CD4-positive, alpha-beta T cell treated with Interleukin-15 for 4 hours (primary cell): ENCODE measurements at places on chromosomes 4 and X.

DNA sequence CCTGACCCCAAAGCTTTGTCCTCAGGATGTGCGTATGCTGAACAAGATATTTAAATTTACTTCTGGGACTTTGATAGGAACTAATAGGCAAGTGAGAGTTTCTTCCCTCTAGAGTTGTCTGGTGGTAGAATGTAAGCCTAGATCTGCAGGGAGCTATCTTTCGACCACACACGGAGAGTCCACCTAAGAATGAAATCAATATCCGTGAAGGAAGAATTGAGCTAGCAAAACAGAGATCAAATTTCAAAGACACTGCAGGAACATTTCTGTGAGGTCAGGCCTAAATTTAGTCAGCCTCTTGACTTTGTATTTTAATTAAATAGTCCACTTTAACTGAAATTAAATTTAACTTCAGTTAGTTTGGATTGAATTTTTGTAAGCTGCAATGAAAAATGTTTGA lies 871.3 kb downstream of the RAB28 start:
- no peak for DNase-seq

DNA sequence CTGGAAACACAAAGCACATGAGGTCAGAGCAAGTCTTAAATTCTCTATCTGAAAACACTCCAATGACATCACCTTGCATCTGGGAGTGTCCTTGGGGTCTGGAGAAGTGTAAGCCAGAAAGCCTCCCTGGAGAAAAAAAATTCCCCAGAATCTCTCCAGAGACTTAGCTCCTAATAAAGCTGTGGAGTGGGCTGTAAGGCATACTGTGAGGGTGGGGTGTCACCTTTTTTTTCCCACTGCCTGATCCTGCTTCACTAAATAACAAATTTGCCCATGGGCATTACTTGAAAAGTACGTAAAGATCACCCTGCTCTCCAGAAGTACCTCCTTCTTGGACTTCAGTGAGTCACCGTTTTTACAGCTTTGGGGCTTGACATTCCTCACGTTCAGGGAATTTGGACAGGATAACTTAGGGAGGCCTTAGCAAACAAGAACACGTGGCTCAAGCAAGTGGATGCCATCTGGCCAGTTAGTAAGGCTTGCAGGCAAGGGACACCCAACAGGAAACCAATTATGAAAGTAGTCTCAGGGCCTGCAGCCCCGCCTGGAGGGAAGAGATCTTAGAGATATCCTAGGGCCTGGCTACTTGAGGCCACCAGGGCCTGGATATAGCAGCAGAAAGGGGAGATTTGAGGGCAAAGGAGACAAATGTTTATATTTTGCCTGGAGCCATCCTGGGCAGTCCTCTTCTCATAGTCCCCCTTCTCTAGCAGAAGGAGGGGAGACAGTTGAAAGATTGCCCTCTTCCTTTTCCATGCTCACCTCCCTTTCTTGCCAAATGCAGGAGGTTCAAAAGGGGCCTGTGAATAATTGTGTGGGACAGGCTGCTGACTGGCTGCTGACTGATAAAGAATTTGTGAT lies 60.1 kb upstream of the PLAC1 start:
- no peak for DNase-seq

GRCh38 chrX:72110876-72111708 lies 20.6 kb downstream of the RTL5 start:
- DNase-seq, result no peak

DNA sequence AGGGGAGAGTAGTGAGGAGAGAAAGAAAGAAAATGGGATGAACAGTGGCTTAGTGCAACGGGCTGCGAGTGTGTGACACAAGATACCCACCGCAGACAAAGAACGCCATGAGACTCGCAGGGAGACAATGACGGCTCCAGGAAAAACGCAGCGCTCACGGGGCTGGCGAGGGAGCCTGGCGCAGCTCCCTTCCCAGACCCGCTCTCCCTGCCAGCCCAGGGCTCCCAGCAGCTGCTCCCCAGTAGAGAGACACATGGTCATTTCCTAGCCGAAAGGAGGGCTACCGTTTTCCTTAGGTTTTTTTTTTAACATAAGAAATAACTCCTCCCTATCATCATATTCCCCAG lies 149.5 kb downstream of the MAML3 start:
- DNase-seq, result no peak

DNA sequence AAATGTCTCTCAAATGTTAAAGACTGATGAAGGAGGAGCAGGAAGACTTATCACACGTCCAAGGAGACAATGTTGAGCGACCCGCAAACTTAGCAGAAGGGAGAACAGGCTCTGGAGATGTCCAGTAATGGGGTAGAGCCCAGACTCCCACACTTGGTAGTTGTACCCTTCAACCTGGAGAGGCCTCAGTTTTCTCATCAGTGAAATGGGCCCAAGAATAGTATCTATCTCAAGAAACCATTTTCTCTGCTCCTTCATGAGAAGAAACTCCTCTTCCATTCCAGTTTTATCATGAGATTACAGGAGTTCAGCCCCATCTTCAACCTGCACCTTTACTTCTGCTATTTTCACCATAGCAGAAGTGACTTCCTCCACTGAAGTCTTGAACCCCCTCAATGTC lies 169.9 kb downstream of the DHRSX start:
- no peak for DNase-seq

DNA sequence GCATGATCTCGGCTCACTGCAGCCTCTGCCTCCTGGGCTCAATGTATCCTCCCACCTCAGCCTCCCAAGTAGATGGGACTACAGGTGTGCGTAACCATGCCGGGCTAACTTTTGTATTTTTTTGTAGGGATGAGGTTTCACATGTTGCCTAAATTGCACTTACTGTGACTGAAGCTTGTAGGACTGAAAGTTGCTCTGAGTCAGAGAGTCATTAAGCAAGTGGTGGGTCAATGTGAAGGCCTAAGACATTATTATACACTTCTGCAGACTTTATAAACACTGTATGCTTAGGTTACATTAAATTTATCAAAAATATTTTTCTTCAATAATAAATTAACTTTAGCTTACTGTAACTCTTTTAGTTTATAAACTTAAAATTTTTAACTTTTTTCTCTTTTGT lies 170.2 kb downstream of the FAT4 start:
- DNase-seq, result no peak

GRCh38 chrX:41946989-41947612 lies 23.7 kb upstream of the CASK start:
- peak; percentile 7 for DNase-seq
